Uterus (tissue), 4 donors: ENCODE measurements at places on chromosomes 16 and 17. TPM values are rescaled to one million over a fixed set of nuclear protein-coding genes. Genes with fewer than 3 reads are reported as not detected.
A peak's percentile ranks its signal among the peaks of the same experiment; 100 is the strongest.

DNA sequence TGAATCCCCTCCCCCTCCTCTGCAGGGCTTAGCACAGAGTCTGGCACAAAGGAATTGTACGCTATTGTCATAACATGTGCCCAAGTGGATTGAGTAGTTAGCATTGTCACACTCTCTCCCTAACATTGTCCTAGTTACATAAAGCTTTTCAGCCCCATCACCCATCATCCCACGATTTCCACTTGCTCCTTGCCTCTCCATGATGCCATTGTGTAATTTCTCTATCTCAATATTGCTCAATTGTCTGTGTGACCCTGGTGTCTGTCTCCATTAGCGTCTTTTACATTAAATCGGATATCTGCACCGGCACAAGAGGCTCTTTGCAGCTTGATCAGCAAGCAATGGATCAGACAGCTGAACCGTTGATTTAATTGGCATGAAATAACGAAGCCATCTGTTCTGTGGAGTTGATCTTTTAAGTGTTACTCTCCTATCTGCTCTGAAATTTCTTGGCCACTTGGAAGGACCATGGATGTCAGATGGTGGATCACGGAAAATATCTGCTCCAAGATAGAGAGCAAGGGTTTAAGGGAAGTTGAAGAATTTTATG lies 77.0 kb upstream of the HS3ST4 start:
- no peak overlapping the region for H3K27ac ChIP-seq
- no peaks in the 10 kb centered on the region for H3K4me1 ChIP-seq
- DNase-seq, result no peak

- no peak overlapping the region for H3K4me3 ChIP-seq
- H3K36me3 ChIP-seq, result no peaks in the 10 kb centered on the region
- no peaks in the 10 kb centered on the region for H3K27me3 ChIP-seq
- H3K27ac ChIP-seq, result no peak overlapping the region
- no peak for DNase-seq
- H3K4me1 ChIP-seq, result no peaks in the 10 kb centered on the region
These were observed 62.6 kb upstream of the ERN1 start for GRCh38 chr17:64192589-64192988.

GRCh38 chr16:35752773-35753558 lies 2293.6 kb downstream of the TP53TG3F start:
- H3K4me1 ChIP-seq, result no peaks in the 10 kb centered on the region
- no peak for DNase-seq
- no peaks in the 10 kb centered on the region for H3K27me3 ChIP-seq
- no peak overlapping the region for H3K4me3 ChIP-seq
- H3K36me3 ChIP-seq, result no peaks in the 10 kb centered on the region

GRCh38 chr16:85847036-85847435 lies 47.5 kb downstream of the COX4I1 start:
- no peak overlapping the region for H3K4me3 ChIP-seq
- H3K27ac ChIP-seq, result no peak overlapping the region

DBF4B gene
- 10.5 TPM for total RNA-seq

HEATR9 gene
- not detected for total RNA-seq

DNA sequence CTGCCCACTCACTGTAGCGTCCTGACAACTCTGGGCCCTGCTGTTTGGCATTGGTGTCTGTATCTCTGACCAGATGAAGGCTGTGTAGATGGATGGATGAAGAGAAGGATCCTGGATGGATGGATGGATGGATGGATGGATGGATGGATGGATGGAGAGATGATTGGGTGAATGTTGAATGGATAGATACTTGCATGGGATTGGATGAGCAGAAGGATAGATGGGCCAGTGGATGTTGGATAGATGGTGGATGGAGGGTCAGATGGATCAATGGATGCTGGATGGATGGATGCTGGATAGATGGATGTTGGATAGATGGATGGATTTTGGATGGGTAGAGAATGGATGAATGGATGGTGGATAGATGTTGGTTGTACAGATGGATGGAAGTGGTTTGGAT lies 179.6 kb upstream of the GSE1 start:
- no peak for DNase-seq
- H3K4me1 ChIP-seq, result peaks cover 15% of the 10 kb centered on the region
- H3K27ac ChIP-seq, result no peak overlapping the region
- no peaks in the 10 kb centered on the region for H3K27me3 ChIP-seq
- H3K4me3 ChIP-seq, result no peak overlapping the region

DNA sequence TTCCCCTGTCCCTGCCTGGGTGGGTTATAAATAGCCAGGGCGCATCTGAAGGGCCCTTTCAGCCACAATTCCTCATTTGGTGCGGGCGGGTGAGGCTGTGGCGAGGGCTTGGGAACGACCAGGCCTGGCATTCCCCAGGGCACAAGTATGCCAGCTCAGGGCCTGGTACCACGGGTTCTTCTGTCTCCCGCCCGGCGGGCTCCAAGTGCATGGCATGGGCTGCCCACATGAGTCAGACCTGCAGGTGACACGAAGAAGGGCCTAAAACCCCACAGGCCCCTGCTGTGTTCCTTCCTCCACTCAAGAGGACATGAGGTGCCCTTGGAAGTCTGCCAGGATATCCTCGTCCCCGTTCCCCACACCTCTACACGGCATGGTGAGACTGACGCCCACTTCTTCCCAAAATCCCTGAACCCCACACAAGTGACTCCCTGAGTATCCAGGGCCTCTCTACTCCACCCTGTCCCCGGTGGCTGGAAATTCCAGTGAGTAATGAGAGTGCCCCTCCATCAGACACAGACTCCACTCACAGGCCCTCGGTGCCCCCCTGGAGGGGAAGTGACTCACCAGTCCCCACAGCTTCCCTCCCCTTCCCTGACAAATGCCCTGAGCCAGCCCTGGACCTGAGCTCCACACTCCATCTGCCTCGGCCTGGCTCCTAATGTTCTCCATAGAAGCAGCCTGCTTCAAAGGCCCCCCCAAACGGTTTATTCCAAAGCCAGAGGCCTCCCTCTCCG lies 68.8 kb downstream of the ABR start:
- H3K4me1 ChIP-seq, result no peaks in the 10 kb centered on the region
- DNase-seq, result peak; percentile 55
- peak overlapping the region; percentile 72 for H3K27ac ChIP-seq
- no peaks in the 10 kb centered on the region for H3K36me3 ChIP-seq

CDRT15L2 gene
- total RNA-seq, result not detected

DNA sequence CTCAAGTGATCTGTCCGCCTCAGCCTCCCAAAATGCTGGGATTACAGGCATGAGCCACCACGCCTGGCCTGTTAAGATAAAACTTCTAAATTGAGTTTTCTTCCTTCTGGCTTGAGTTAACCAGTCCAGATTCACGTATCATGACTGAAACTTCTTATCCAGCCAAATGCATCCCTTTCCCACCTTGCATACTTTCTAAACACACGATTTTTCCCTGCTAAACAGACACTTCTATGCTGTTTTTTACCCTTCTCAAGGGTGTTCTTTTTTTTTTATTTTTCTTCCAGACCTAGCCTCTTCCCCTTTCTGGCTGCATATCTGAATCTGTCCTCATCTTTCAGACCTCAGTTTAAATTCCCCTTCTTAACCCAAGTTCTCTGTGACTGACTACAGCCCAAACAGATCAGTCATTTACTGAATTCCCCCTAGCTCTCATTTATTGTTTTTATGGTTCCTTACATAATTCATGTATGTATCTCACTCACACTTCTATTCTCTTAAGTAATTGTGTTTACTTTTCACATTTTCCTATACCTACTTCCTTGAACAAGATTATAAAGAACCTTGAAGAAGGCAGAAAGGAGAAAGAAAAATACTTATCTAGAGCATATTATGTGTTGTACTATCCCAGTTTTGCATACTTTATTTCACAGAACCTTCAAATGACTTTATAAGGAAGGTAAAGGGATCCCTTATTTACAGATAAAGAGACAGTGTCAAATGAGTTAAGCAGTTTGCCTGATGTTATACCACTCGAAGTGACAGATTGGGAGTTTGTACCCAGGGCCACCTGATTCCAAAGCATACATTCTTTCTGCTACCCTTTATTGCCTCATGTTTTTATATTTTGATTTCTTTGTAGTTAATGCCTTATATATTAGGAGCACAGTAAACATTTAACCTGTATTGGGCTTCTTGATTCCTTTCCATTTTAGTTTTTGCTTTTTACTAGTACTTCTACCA lies 5.2 kb downstream of the EVI2B start:
- no peak overlapping the region for H3K27ac ChIP-seq
- no peaks in the 10 kb centered on the region for H3K36me3 ChIP-seq
- no peak overlapping the region for H3K4me3 ChIP-seq
- no peaks in the 10 kb centered on the region for H3K27me3 ChIP-seq
- no peaks in the 10 kb centered on the region for H3K4me1 ChIP-seq
- no peak for DNase-seq

WDR90 gene
- total RNA-seq, result 79.3 TPM

DNA sequence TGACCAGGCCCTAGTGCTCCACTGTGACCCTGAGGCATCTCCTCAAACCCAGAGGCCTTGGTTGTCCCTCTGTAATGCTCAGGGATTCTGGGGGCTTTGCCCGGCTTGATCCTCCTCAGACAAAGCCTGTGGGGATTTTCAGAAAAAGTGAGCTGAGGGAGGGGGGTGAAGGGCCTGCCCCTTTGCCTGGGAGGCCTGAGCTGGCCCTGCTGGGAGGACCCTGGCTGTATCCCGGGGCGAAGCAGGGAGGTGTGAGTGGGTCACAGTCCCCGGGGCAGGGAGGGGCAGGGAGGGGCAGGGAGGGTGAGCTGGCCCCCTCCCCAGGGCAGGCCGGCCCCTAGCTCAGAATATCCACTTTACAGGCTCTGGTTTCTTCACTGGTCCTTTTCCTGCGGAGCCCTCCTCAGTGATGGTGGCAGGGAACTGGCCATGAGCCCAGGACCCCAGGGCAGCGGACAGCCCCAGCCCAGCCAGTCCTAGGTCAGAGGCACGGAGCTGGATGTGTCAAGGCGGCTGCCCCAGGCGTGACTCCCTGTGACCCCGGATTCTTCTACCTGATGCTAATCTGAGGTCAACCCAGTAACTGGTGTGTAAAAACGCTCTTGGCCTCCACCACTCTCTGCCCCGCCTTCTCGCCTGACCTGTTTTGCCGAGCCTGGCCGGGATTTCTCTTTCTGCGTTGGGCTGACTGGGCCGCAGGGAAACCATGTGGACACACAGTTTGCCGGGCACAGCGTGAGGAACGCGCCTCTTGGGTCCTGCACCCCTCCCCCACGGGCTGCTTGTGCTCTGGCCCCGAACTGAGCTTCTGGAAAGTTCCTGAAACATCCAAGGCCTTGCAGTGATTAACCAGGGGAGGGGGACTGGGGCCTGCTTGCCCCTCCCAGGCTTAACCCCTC lies 5.8 kb upstream of the FASN start:
- no peak overlapping the region for H3K4me3 ChIP-seq
- peaks cover 13% of the 10 kb centered on the region for H3K4me1 ChIP-seq
- H3K27ac ChIP-seq, result peak overlapping the region; percentile 73

- H3K36me3 ChIP-seq, result no peaks in the 10 kb centered on the region
- peak; percentile 79 for DNase-seq
- peaks cover 13% of the 10 kb centered on the region for H3K4me1 ChIP-seq
- peak overlapping the region; percentile 90 for H3K27ac ChIP-seq
- H3K4me3 ChIP-seq, result peak overlapping the region; percentile 50
These were observed 311.4 kb downstream of the SEC14L1 start for GRCh38 chr17:77451894-77452852.

DNA sequence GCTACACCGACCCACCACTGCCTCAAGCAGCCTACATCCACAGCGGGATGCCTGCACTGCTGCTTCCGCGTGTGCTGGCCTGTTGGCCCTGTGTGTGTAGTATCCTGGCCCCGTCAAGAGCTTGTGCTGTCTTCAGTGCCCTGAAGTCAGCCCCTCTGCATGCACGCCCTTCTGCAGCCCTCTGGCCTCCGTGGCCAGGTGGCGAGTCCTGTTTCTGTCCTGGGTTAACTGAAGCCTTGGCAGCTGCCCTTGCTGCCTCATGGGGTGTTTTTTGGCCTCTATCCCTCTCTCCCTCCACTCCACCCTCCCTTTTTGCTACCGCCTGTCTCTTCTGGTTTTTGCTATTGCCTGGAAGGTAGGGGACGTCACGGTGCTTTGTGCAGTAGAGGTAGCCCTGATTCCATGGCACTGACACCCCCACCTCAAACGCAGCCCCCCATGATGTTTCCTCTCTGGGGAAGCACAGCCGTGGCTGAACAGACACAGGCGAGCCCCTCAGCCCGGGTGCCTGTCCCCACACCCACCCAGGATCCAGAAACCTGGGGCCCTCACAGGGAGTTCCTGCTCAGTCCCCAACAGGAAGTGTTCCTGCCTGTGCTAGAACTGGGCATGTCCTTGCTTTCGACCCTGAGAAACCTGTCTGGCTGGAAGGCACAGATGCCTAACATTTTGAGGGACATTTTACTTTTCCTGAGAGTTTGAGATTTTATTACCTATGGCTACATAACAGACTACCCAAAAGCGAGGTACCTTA lies 18.8 kb upstream of the AMZ2 start:
- H3K4me3 ChIP-seq, result no peak overlapping the region
- no peaks in the 10 kb centered on the region for H3K27me3 ChIP-seq
- no peaks in the 10 kb centered on the region for H3K4me1 ChIP-seq
- no peak overlapping the region for H3K27ac ChIP-seq
- DNase-seq, result no peak

RCVRN gene
- total RNA-seq, result not detected

- H3K4me3 ChIP-seq, result no peak overlapping the region
- H3K27me3 ChIP-seq, result no peaks in the 10 kb centered on the region
- H3K4me1 ChIP-seq, result peaks cover 19% of the 10 kb centered on the region
- no peak for DNase-seq
These were observed 85.2 kb downstream of the KSR1 start for GRCh38 chr17:27541301-27542023.

DNA sequence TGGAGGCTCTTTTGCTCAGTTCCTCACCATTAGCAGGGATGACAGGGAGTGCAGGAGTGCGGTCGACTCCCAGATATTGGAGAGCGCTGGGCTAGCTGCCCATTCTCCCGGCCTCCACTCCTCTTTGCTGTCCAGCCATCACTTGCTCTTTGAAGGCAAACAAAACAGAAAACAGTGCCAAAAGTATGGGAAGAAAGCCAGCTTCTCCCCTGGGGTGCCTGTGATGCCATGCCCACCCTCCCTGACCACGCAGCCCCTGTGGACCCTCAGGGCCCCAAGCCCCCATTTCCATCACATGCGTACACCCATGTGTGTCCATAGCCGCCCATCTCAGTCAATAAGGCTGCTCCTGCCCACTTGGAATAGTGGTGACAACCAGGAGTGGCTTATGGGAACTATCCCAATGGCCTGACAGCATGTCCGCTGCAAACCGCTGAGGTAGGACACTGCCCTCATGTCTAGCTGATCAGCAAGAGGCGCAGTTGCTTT lies 30.0 kb downstream of the MAPT start:
- H3K27ac ChIP-seq, result no peak overlapping the region
- DNase-seq, result no peak
- H3K36me3 ChIP-seq, result no peaks in the 10 kb centered on the region
- no peak overlapping the region for H3K4me3 ChIP-seq
- H3K27me3 ChIP-seq, result no peaks in the 10 kb centered on the region
